Peyer's patch (tissue), 4 donors: ENCODE measurements at places on chromosomes 3 and 15.
A peak's percentile ranks its signal among the peaks of the same experiment; 100 is the strongest.

DNA sequence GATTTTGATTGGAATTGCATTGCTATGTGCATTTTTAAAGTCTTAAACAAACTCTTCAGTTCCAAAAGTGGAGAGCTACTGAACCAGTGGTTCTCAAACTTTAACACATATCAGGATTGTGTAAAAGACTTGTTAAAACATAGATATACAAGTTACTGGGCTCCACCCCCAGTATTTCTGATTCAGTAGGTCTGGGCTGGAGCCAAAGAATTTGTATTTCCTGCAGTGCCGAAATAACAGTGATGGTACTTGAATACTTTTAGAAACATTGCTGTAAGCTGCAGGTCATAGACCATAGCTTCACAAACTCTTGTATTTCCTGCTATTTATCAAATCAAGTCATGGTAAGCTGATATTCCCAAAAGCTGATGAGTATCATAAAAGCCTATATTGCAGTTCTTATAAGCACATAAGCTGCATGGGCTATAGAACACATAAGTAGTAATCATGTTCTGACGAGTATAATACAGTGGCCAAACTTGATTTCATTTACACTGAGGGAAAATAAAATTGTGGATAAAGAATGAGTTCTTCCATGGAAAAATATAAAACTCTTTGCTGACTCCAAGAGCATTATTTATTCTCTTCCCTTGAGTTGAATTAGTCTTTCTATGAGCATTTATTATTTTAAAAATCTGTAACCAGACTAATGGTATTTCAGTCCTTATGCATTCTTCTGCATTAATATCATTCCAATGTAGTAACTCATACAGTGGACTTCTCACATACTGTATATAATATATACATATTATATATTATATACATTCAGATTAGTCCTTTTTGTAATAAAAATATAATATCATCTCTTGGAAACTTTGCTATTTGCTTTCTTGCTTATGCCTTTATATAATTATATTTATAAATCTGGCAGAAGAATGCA lies 550.5 kb upstream of the AGTR1 start:
- H3K27me3 ChIP-seq = no peaks in the 10 kb centered on the region
- DNase-seq = no peak
- H3K27ac ChIP-seq = no peak overlapping the region
- H3K4me1 ChIP-seq = no peaks in the 10 kb centered on the region

DNA sequence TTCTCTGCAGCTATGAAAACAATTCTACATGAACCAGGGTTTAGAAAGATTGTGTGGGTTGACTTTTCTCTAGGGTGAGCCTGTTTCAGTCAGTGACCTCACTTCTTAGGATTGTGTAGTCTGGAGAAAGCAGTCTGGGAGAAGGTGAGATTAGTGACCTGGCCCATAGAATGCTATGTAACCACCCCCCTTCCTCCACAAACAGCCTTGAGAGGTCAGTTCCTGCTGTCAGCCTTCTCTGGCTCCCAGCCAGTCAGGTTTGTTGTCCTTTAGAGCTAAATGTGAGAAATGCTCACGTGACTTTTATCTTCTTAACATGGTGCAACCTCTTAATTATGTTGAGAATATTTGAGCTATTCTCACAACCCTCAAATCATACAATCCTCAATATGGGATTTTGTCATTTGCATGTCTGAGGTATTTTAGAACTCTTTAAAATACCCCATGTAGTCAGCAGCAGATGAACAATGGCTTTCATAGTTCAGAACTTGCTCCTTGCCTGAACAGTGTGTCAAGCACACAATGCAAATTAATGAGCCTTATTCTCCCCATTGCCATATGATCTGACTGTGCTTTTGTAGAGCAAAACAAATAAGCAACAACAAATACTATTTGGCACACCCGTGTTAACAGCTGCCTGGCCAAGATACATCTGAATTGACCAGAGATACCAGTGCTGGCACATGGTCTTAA lies 311.6 kb downstream of the CNTN6 start:
- H3K36me3 ChIP-seq = no peaks in the 10 kb centered on the region
- no peaks in the 10 kb centered on the region for H3K27me3 ChIP-seq
- no peak for DNase-seq
- no peaks in the 10 kb centered on the region for H3K4me1 ChIP-seq
- no peak overlapping the region for H3K27ac ChIP-seq

DNA sequence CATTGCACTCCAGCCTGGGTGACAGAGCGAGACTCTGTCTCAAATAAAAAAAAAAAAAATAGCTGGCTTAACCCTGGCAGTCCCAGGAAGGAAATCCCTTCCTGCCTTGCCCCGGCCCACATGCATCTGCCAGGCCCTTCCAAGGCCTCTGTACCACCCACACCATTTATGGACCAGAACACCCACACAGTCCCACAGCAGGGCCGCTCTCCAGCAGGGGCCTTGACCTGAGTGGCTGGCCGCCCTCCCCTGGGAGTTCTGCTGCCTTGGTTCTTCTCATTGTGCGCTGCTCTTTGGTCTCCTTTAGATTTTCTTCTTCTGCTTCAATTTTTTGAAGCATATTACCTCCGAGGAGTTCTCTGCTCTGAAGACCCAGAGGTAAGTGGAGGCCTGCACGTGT lies 16.1 kb upstream of the CPNE9 start:
- H3K36me3 ChIP-seq = no peaks in the 10 kb centered on the region
- no peaks in the 10 kb centered on the region for H3K4me1 ChIP-seq
- no peak for DNase-seq
- no peak overlapping the region for H3K27ac ChIP-seq
- no peaks in the 10 kb centered on the region for H3K27me3 ChIP-seq
- H3K4me3 ChIP-seq = no peak overlapping the region

- no peak for DNase-seq
- no peaks in the 10 kb centered on the region for H3K4me1 ChIP-seq
- no peaks in the 10 kb centered on the region for H3K27me3 ChIP-seq
- no peaks in the 10 kb centered on the region for H3K36me3 ChIP-seq
- no peak overlapping the region for H3K27ac ChIP-seq
These were observed 174.0 kb upstream of the TP63 start for GRCh38 chr3:189457201-189457607.

- no peak overlapping the region for H3K27ac ChIP-seq
- H3K36me3 ChIP-seq = peaks cover 72% of the 10 kb centered on the region
- no peaks in the 10 kb centered on the region for H3K27me3 ChIP-seq
- no peak overlapping the region for H3K4me3 ChIP-seq
- no peak for DNase-seq
These were observed 12.3 kb downstream of the POGLUT1 start for GRCh38 chr3:119481079-119481478.

GRCh38 chr15:31069360-31070000 lies 32.0 kb downstream of the TRPM1 start:
- no peaks in the 10 kb centered on the region for H3K4me1 ChIP-seq
- H3K27me3 ChIP-seq = no peaks in the 10 kb centered on the region
- H3K27ac ChIP-seq = no peak overlapping the region
- no peaks in the 10 kb centered on the region for H3K36me3 ChIP-seq
- no peak overlapping the region for H3K4me3 ChIP-seq

GRCh38 chr15:74144153-74144775 lies 13.9 kb downstream of the ISLR2 start:
- no peaks in the 10 kb centered on the region for H3K36me3 ChIP-seq
- no peak for DNase-seq
- H3K4me1 ChIP-seq = no peaks in the 10 kb centered on the region
- no peak overlapping the region for H3K4me3 ChIP-seq
- H3K27me3 ChIP-seq = no peaks in the 10 kb centered on the region

- peak within 1 kb of the TSS; percentile 69 for H3K4me3 ChIP-seq
- DNase-seq = peak; percentile 94
- H3K27me3 ChIP-seq = no peaks in the 10 kb centered on the region
- H3K36me3 ChIP-seq = no peaks in the 10 kb centered on the region
- no peaks in the 10 kb centered on the region for H3K4me1 ChIP-seq
These were observed at the start of gene ARL8B for GRCh38 chr3:5122030-5122740. TSS of gene ARL8B (plus strand) at chr3:5122292. CDS start at chr3:5122466, 174 bp downstream.

- no peaks in the 10 kb centered on the region for H3K4me1 ChIP-seq
- no peak overlapping the region for H3K27ac ChIP-seq
- no peaks in the 10 kb centered on the region for H3K27me3 ChIP-seq
These were observed 110.7 kb upstream of the IL12A start for GRCh38 chr3:159877924-159878323.

GRCh38 chr3:108428586-108428985 lies 81.8 kb downstream of the MYH15 start:
- DNase-seq = no peak
- H3K4me3 ChIP-seq = no peak overlapping the region
- H3K27me3 ChIP-seq = no peaks in the 10 kb centered on the region
- no peaks in the 10 kb centered on the region for H3K36me3 ChIP-seq
- H3K27ac ChIP-seq = no peak overlapping the region

- peaks cover 8% of the 10 kb centered on the region for H3K4me1 ChIP-seq
- no peaks in the 10 kb centered on the region for H3K27me3 ChIP-seq
- H3K27ac ChIP-seq = no peak overlapping the region
These were observed 39.3 kb downstream of the OXNAD1 start for GRCh38 chr3:16304061-16305010.

DNA sequence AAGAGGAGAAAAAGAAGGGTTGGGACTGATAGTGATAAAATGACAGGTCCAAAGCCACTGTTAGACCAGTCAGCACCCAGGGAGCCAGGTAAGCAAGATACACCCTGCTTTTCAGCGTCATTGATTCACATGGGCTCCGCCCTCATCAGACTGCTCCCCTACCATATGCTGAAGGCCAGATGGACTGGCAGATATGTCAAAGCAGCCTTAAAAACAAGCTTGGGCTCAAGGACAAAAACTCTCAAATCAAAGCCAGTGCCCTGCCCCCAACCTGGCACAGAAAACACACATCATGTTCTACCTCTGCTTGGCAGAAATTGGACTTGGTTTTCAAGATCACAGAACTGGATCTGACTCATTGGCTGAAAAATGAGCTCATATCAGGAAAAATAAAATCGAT lies 33.4 kb downstream of the SH3BP5 start:
- no peaks in the 10 kb centered on the region for H3K36me3 ChIP-seq
- DNase-seq = no peak
- H3K4me1 ChIP-seq = peaks cover 16% of the 10 kb centered on the region
- no peak overlapping the region for H3K27ac ChIP-seq

DNA sequence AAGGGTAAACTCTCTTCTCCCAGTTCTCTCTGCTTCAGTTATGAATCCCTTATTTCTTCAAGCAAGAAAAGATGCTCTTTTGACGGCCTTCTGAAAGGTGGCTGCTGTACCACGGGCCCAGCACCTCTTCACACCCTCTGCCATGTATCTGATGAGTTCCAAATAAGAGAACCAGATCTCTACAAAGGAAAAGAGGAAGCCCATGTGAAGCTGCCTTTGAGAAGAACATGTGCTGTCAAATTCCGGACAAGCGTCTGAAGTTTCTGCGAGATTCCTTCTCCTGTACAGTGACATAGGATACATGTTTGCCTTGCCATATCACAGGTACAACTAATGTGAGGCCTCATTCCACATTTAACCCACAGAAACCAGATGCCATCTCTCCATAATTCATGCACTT lies 59.2 kb downstream of the SH3BP5 start:
- H3K36me3 ChIP-seq = no peaks in the 10 kb centered on the region
- DNase-seq = peak; percentile 16
- H3K4me3 ChIP-seq = no peak overlapping the region
- no peak overlapping the region for H3K27ac ChIP-seq
- no peaks in the 10 kb centered on the region for H3K27me3 ChIP-seq

DNA sequence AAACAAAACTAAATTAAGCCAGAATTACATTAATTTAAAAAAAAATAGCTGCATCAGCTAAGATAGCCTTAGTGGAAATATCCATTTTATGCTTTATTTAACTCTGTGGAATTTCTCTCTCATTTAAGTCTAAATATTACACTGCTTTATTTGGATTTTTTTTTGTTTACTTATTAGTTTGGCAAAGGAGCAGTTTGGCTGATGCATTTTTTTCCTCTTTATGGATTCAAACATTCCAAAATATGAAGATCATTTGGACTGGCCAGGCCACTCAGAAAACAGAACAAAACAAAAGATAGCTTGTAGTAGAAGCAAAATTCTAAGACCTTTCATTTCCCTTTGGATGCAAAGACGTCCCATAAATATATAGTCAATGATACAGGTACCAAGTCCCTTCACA lies 707.3 kb upstream of the UBE2E2 start:
- DNase-seq = no peak
- no peak overlapping the region for H3K4me3 ChIP-seq
- no peaks in the 10 kb centered on the region for H3K27me3 ChIP-seq
- H3K4me1 ChIP-seq = no peaks in the 10 kb centered on the region

DNA sequence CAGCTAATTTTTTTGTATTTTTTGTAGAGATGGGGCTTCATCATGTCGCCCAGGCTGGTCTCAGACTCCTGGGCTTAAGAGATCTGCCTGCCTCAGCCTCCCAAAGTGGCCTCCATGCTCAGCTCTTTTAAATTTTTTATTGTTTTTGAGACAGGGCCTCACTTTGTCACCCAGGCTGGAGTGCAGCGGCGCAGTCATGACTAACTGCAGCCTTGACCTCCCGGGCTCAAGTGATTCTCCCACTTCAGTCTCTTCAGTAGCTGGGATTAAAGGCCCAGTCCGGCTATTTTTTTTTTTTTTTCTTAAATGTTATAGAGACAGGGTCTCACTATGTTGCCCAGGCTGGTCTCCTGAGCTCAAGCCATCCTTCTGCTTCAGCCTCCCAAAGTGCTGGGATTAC lies 15.1 kb upstream of the BAHD1 start:
- DNase-seq = no peak
- no peaks in the 10 kb centered on the region for H3K36me3 ChIP-seq
- peaks cover 7% of the 10 kb centered on the region for H3K4me1 ChIP-seq
- H3K27ac ChIP-seq = no peak overlapping the region

- H3K27ac ChIP-seq = no peak overlapping the region
- H3K36me3 ChIP-seq = no peaks in the 10 kb centered on the region
- H3K4me3 ChIP-seq = no peak overlapping the region
- no peaks in the 10 kb centered on the region for H3K27me3 ChIP-seq
- DNase-seq = no peak
These were observed 46.3 kb upstream of the UTS2B start for GRCh38 chr3:191376516-191377141.

DNA sequence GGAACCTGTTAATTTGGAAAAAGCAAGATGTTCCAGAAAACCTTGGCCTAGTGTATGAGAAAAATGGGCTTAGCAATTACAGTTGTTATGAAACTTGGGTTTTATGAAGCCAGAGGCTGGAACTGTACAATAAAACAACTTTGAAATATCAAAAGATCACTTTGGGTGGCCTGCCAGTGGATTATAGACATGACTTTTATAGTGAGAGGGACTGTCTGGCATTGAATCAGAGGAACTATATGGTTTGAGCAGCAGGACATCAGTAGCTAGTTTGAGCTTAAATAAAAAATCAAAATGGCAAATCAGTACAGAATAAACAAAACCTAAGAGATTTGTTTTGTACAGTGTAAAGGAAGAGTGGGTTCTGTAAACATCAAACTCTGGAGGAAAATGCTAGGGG lies 115.0 kb upstream of the PTPRG start:
- H3K4me1 ChIP-seq = no peaks in the 10 kb centered on the region
- H3K27me3 ChIP-seq = no peaks in the 10 kb centered on the region
- no peak overlapping the region for H3K4me3 ChIP-seq
- no peak for DNase-seq
- no peak overlapping the region for H3K27ac ChIP-seq
- no peaks in the 10 kb centered on the region for H3K36me3 ChIP-seq

- no peak for DNase-seq
- no peaks in the 10 kb centered on the region for H3K27me3 ChIP-seq
- no peaks in the 10 kb centered on the region for H3K36me3 ChIP-seq
These were observed 72.7 kb upstream of the FAM174B start for GRCh38 chr15:92728266-92728665.
